NCI-H187 (cell line): ENCODE measurements at places on chromosomes 6 and 20.

- DNase-seq = no peak
These were observed 15.4 kb upstream of the KIAA1755 start for GRCh38 chr20:38275815-38276550.

DNA sequence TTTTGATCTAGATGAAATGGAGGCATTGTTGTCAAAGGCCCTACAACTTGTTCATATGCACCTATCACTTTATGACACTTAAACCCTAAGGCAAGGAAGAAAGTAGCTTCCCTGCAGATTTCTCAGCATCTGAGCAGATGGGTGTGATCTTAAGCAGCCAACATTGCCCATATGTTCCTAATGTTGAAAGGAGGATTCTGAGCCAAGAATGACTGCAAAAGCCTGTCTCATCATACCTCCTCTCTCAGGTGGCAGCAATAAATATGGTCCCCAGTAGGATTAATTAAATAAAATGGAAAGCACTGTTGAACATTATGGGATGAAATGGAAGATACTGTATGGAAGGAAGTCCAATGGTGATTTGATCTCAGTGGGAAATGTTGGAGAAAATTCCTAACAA is 538.1 kb upstream of the MAN1A1 start:
- DNase-seq = no peak

DNA sequence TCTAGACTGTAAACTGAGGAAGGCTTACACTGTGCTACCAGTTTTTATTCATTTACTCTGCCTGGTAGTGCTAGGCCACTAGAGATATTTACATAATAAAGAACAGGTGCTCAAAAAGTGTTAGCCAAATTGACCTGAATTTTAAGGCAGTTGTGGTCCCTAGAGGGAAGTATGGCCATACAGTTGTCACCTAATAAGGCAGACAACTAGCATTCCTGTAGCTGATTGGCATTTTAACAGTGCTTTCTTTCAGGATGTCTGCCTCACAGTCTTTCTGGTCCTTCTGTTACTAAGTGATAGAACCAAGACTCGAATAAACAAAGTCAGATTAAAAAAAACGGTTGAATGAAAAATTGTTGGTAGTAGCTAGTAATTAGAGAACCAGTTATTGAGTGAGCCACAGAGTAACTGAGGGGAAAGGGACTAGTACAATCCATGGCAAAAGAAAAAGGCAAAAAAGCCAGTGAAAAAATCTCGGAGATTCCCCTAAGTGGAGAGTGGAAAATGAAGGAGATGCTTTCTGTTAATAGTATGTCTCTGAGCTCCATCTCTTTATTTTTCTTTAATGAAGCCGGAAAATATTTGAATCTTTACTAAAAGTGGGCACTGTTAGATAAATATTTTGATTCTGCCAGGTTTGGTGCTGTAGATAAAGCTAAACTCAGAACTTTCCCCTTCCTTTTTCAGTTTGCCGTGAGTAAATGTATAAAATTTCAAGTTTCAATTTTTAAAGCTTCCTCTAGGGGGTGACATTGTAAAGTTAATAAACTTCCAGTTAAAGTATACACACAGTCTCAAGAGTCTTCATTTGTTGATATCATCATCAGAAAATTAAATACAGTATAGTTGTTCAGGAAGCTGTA is 9.1 kb downstream of the VTA1 start:
- no peak for DNase-seq

- no peak for DNase-seq
These were observed 23.9 kb downstream of the RAET1L start for GRCh38 chr6:150001295-150002008.

DNA sequence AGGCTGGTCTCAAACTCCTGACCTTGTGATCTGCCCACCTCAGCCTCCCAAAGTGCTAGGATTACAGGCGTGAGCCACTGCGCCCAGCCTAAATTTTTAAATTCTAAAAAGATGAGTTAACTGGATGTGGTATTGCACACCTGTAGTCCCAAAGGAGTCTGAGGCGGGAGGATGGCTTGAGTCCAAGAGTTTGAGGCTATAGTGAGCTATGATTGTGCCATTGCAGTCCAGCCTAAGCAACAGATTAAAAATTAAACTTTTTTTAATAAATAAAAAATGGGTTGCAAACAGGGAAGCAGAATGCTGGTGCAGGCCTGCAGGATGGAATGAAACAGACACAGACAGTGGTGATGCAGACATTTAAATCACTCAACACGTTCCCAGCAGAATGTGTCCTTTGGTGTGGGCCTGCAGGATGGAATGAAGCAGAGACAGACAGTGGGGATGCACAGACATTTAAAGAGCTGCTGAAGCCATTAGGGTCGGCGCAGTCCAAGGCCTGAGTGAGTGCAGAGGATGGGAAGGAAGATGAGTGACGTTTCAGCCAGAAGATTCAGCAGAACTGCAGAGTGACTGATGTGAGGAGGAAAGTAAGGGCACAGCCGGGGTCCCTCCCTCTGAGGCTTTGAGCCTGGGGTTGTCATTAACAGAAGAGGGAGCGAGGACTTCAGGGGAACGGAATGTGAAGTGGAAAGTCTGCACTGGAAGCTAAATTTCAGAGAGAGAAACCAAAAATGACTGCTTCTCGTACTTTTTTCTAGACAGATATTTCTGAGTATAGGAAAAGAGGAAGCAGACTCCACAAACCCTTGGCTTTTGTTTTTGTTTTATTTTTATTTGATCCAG is 117.5 kb downstream of the RIN2 start:
- DNase-seq = no peak

DNA sequence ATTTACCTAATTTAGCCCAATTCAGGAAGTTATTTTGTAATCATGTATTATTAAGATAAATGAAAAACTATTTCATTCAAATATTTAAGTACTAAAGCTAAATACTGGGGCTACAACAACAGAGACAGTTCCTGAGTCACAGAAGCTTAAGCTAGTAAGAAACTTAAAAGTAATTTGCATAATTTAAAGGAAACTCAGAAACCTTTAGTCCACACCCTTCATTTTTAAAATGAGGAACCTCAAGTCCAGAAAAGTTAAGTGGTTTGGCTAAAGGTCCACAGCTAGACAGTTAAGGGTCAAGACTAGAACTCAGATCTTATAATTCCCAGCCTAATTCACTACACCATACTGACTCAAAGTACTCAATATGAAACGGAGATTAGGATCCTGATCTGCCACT is 7.2 kb downstream of the LMBRD1 start:
- DNase-seq = no peak
